Heart right ventricle (tissue), 16 donors: ENCODE measurements at places on chromosomes 11 and 22.

GRCh38 chr11:114199051-114199450 lies 97.1 kb upstream of the NNMT start:
- DNase-seq: no peak

DNA sequence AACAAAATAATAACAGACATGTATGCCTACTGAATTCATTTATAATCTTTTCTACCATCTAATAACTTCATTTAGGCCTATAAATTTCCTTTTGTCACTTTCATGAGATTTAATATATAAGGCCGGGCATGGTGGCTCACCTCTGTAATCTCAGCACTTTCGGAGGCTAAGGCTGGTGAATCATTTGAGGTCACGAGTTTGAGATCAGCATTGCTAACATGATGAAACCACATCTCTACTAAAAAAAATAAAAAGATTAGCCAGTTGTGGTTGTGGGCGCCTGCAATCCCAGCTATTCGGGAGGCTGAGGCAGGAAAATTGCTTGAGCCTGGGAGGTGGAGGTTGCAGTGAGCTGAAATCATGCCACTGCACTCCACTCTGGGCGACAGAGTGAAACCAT lies 14.2 kb upstream of the NTM start:
- no peak for DNase-seq

- DNase-seq: peak; percentile 66
These were observed 453 bp downstream of the GAS2 start for GRCh38 chr11:22666688-22667439.

DNA sequence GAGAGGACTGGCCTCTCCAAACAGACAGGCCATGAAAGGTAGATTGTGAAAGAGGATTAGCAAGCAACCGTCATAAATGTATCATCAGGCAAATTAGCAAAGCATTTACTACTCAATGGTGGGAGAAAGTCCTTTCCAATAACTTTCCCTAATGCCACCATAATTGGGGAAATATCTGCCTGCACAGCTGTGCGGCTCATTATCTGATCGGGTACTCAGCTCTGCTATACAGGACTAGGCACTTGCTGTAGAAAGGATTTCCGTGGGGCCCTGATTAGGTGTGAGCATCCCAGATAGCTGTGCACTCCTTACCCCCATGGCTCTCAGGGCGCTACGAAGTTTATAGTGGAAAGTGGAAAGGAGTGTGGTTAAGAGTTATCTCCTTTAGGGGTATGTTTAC lies 309.7 kb upstream of the PLET1 start:
- DNase-seq: no peak

DNA sequence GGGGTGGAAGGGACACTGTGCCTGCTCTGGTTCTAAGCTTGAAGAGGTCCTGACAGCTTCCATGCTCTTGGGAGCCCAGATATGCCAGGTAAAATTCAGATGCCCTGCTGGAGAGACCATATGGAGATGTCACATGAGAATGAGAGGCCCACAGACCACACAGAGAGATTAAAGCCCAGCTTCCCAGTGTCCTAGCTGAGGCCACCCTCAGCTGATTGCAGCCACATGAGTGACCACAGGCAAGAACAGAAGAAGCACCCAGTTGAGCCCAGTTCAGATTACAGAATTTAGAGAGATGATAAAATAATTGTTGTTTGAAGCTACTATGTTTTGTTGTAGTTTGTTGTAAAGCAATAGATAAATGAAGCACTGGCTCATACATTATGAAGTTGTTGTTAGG lies 14.4 kb upstream of the PVALB start:
- DNase-seq: no peak

GRCh38 chr11:2821891-2822290 lies 63.7 kb downstream of the CDKN1C start:
- no peak for DNase-seq
